ENCODE measurements at places on chromosomes 11 and 22.

- no peak for DNase-seq
Measured at GRCh38 chr11:33575311-33575710, 125.3 kb downstream of the C11orf91 start.

GRCh38 chr22:24803064-24803542 lies 2.9 kb upstream of the SGSM1 start:
- DNase-seq, result peak; percentile 38

GRCh38 chr11:15941206-15941770 lies 415.1 kb downstream of the SOX6 start:
- DNase-seq, result no peak

DNA sequence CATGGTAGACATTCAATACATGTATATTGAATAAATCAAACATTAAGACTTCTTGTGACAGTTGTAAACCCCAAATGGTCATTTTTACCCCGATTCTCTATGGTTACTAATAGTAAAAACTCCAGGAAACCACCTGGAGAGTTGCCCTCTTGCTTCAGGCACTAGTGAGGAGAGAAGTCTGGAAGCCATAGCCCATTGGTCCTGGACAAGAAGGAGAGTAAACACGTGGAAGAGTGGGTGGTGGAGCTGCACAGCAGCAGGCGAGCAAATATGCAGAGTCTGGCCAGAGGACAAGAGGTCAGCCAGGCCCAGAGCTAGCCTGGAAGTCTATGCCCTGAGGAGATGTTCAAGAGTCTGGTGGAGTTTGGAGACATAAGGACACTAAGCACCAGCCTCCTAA lies 17.7 kb downstream of the DCHS1 start:
- no peak for DNase-seq

DNA sequence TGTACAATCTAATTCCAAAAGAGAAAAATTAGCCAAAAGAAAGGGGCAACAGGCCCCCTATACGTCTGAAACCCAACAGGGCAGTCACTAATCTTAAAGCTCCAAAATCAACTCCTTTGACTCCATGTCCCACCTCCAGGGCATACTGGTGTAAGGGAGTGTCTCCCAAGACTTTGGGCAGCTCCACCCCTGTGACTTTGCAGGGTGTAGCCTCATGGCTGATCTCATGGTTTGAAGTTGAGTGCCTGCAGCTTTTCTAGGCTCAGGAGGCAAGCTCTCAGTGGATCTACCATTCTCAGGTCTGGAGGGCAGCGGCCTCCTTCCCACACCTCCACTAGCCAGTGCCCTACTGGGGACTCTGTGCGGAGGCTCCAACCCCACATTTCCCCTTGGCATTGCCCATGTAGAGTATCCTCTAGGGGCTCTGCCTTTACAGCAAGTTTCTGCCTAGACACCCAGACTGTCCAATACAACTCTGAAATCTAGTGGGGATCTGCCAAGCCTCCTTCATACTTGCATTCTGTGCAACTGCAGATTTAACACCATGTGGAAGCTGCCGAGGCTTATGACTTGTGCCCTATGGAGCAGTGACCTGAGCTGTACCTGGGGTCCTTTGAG lies 94.5 kb downstream of the TRIM29 start:
- no peak for DNase-seq

DNA sequence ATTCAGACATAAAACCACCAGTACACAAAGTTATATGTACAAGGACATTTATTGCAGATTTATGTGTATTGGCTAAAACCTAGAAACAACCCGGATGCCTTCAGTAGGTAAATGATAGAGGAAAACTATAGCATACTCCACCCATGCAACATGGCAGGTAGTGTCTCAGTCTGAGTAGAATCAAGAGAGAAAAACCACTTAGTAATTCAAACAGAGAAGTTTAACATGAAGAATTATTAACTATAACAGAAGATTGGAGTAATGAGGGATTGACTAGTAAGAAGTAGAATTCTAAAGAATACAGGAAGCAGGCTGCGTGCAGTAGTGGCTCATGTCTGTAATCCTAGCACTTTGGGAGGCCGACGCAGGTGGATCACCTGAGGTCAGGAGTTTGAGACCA lies 16.2 kb upstream of the SPTY2D1 start:
- no peak for DNase-seq

- DNase-seq, result no peak
Measured at GRCh38 chr11:131530407-131530806, 160.0 kb downstream of the NTM start.

GRCh38 chr11:90542092-90542491 lies 319.2 kb upstream of the CHORDC1 start:
- no peak for DNase-seq

DNA sequence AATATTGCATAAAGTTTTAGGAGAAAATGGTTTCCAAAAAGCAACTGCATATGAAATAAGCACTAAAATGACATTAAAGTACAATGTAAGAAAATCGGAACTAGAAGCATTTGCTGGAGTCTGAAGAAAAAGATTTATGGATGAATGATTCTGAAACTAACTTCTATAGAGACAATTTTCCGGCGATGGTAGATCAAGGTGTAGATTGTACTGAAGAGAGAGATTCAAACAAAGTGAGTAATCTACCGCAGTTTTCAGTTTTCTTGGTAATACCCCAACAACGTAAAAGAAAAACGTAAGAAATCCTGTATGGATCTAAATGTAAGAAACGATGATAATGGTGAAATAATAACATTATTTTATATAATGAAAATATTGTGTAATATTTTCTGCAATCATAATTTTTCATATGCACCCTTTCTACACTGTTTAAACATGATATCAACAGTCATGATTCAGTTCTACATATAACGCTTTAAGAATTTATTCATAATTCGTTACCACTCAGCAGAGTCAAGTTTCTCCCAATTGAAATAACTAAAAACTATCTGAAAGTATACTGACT lies 1.8 kb upstream of the CDPF1 start:
- DNase-seq, result no peak

DNA sequence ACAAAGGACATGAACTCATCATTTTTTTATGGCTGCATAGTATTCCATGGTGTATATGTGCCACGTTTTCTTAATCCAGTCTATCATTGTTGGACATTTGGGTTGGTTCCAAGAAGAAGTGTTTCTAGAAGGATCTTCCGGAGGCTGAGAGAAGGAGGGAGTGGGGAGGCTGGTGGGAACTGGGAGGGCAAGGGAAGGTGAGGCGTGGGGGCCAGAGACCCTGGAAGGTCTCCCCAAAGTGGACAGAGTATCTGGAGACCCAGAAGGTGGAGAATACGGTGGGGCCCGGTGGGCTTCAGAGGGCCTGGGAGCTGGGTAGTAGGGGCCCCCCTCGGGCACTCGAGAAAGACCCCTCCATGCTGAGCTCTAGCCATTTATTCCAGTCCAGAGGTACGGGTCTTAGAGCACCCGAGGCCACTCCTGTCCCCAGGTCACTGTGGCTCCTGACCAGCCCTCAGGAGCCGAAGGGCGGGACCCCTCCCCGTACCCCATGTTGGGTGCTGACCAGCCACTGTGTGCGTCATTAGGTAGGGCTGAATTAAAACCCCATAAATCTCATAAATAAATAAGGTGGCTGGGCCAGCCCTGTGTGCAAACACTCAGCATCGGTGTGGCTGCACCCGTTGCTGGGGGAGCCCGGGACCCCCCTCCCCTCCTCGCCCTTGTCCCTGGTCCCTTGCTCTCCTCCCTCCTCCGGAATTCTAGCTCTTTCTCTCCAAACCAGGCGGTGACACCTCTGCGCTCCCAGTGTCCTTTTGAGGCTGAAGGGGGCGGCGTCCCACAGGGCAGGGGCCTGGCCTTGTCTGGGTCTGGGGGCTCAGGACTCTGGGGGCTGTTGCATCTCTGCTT lies 38.8 kb upstream of the MUC5AC start:
- DNase-seq, result no peak

- no peak for DNase-seq
Measured at GRCh38 chr11:10092426-10092825, 201.6 kb downstream of the SBF2 start.

DNA sequence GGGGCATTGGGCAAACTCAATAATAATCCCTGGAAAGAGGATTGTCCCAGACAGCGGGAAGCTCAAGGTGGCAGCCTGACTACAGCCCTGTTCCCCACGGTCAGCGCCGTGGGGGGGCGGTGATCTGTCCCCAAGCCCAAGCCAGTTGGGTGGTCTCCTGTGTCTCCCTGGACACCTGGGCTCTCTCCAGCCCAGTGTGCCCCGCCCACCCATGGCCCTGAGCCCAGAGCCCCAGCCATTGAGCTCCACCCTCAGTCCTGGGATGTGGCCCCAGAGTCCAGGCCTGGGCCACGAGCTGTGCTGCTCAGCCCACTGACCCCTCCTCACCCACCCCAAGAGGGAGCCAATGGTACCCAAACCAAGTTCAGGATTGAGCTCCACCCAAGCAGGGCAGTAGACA lies 27.9 kb upstream of the PDE2A start:
- DNase-seq, result no peak

- no peak for DNase-seq
Measured at GRCh38 chr11:113587308-113587739, 112.1 kb upstream of the DRD2 start.

- DNase-seq, result no peak
Measured at GRCh38 chr11:111194860-111195568, 50.5 kb upstream of the POU2AF2 start.

DNA sequence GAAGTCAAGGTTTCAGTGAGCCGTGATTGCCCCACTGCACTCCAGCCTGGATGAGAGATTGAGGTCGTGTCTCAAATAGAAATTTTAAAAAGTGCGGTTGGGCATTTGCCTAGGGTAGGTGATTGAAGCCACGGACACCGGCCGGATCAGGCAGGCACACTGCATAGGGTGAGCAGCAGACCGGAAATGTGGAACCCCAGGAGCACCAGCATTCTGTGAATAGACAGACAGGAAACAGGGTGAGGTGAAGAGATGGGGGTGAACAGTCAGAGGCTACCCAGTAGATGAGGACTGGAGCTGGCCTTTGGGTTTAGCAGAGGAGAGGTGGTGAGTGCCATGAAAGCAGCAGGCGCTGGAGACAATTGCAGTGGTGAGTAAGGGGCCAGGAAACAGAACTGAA lies 43.5 kb downstream of the PPFIA1 start:
- DNase-seq, result no peak

DNA sequence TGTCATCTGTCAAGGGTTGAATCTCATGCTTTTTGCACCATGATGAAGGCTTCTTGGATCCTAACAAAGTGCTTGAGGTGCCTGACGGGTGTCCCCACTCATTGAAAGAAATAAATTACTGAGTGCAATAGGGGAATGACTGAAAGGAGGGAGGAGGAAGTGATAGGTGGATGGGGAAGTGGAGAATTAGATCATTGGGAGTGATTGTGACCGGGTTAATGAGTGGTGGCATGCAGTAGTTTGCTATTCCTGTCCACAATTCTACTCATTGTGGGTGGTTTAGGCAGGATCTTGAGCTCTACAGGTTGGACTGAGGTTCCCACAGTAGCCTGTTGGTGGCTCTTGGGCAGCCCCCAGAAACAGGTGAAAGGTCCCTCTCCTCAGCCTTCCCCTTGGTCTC lies 44.3 kb downstream of the THAP12 start:
- no peak for DNase-seq

DNA sequence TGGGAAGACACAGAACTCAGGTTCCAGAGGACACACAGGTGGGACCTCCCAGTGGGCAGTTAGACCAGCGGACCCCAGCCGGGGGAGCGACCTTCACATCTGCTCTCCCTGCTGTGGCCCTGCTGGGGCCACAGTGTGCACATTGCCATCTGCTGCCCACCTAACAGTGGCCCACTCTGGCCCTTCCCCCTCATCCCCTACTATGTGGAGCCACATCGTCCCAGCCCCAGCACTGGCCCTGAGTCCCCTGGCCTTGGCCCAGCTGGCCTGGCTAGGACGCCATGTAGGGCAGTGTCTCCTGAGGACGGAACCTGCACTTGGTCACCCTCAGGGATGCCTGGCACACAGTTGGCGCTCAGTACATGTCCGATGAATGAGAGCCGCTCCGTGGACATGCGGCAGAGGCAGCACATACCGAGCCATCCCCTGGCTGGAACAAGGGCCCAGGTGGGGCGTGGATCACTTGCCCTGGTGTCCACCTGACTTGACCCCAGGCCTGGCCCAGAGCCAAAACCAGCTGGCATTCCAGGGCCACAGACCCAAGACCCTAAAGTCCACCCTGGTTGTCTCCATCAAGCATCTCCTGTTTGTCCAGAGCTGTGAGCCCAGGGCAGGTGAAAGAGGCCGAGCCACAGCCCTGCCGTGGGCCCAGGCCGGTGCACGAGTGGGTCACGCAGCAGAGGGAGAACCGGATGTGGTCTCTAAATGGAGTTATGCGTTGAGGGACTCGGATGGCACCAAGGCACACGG lies 93.1 kb upstream of the FGF3 start:
- no peak for DNase-seq

DNA sequence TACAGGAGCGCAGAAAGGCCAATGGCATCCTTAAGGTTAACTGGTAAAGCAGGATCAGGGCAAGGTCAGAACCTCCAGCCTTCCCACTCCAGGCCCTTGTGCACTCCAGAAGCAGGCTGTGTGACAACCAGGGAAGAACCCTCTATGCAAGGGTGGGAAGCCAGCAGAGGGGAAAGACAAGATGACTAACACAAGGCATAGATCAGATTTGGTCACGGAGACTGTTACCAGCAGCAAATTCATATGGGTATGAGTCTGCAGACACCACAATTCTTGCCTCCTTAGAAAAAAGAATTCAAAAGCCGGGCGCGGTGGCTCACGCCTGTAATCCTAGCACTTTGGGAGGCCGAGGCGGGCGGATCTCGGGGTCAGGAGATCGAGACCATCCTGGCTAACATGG lies 39.8 kb upstream of the MTNR1B start:
- DNase-seq, result no peak

DNA sequence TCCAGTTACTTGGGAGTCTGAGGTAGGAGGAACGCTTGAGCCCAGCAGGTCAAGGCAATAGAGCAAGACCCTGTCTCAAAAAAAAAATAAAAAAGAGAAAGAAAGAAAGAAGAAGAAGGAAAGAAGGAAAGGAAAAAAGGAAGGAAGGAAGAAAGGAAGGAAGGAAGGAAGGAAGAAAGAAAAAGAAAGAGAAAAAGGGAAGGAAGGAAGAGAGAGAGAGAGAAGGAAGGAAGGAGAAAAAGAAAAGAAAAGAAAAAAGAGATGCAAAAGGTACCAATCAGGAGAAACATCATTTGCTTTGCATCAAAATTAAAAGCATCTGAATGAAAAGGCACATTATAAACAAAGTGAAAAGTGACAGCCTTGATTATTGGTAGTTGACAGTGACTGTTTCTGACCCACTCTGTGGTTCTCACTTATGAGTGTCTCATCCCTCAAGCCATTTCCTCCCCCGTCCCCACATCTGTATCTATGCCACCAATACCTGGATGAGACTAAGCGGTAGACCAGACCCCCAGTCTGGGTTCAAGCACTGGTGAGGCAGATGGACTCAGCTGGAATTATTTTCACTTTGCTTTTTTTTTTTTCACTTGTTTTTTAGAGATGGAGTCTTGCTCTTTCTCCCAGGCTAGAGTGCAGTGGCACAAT lies 33.0 kb upstream of the XBP1 start:
- DNase-seq, result no peak

All from NCI-H460 (cell line).